ENCODE measurements at places on chromosomes 1 and 21. TPM values are rescaled to one million over a fixed set of nuclear protein-coding genes. Genes with fewer than 3 reads are reported as not detected.

GRCh38 chr21:45128613-45129188 is 54.3 kb downstream of the ADARB1 start:
- DNase-seq: peak; percentile 80

Gene LCE3E
- not detected for total RNA-seq

Gene RAB3B
- 29.6 TPM for total RNA-seq

GRCh38 chr1:14516974-14517840 is 81.3 kb upstream of the KAZN start:
- no peak for DNase-seq

DNA sequence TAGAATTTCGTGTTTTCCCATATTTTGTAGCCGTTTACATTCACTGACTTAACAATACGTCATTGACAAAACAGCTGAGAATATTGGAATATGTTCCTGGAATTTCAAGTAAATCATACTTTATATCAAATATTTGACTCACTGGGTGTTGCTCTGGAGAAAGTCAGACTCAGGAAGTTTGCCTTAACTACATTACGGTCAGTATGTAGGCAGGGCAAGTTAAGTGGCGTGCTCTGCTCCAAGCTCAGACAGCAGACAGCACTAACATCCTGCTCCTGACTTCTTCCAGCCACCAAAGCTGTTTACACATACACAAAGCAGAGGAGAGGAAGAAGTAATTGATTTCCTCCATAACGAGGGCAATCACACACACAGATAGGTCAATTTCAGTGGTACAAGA is 414.6 kb downstream of the LRRIQ3 start:
- DNase-seq: no peak

- no peak for DNase-seq
Observed at GRCh38 chr1:101733340-101733739, 263.4 kb downstream of the OLFM3 start.

- no peak for DNase-seq
Observed at GRCh38 chr1:175287849-175288248, 95.3 kb upstream of the KIAA0040 start.

Gene C1orf141
- total RNA-seq: not detected

Gene TRIM45
- 12.7 TPM for total RNA-seq

Gene FCER1A
- total RNA-seq: not detected

DNA sequence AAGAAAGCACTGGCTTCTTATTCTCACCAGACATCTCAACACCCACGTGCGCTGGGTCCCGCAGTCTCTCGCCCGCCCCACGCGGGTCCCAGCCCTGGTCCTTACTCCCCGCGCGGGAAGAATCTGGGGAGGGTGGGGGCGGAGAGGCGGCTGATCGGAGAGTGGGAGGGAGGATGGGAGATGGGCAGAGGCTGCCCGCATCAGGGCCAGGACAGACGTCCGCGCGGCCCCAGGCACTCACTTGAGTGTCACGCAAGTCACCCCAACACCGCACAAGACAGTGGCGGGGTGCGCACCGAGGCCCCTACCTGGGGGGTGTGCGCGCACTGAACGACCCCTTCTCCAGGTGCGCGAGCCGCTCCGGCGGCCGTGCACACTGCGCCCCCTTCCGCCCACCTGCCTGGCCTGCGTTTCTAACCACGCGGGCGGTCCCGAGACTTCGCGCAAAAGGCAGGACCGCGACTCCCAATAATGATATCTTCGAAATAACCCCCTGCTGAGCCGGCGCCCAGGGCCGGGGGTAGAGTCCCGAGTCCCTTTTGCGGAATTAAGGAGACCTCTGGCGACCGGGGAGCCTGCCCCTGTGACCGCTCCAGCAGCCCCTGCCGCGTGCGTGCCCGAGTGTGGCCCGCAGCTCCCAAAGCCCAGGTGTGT is 6.0 kb upstream of the SIM2 start:
- DNase-seq: peak; percentile 89

DNA sequence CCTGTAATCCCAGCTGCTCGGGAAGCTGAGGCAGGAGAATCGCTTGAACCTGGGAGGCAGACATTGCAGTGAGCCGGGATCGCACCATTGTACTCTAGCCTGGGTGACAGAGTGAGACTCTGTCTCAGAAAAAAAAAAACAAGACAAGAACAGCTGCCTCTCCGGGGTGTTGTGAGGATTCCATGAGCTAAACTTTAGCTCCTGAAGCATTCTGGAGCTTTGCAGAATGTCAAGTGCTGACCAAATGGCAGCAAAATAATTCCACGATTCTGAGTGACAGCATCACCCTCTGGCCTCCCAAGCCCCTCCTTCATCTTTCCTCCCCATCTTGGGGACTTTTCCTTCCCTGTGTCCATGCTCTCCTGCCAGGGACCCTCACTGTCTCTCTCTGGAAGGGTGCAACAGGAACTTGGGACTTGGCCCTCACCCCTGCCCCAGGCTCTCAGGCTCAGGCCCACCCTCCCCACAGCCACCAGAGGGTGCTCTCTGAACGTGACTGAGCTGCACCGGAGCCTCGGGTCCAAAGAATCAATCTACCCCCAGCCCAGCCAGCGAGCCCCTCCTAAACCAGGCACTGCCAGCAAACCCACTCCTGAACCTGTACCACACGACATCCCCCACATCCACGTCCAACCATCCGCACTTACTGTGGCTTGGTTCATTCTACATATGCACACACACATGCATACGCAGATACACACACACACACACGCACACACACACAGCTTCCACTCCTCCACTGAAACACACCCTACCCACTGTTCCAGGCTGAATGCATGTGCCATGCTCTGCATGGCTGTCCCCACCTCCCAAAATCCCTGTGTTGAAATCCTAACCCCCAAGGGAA is 45.7 kb downstream of the ACOT7 start:
- DNase-seq: peak; percentile 91

- no peak for DNase-seq
Observed at GRCh38 chr1:65063025-65063424, 85.0 kb upstream of the AK4 start.

Gene CRNN
- total RNA-seq: not detected

DNA sequence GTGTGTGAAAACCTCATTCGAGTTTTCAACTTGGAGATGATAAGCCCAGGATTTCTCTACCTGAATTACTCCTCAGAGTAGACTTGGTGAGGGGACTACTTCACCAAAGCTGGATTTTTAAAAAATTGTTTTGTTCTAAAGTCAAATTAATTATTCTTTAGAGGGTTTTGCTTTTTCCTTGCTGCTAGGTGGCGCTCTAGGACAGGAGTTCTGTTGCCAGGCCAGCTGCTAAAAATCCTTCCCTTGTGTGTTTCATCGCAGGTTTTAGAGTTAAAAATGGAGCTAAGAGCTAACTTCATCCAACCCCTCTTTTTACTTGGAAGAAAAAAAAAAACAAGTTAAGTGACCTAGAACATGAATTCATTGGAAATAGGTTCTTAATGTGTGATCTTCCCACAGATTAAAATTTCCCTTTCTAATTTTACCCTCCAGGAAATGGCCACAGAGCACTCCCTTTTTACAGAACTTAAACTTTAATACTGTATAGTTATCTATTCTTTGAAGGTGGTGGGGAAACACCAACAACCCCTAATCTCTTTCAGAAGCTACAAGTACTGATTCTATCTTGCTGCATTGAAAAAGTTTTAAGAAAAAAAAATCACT is 36.7 kb upstream of the FAM163A start:
- DNase-seq: peak; percentile 60

- peak; percentile 92 for DNase-seq
Observed at GRCh38 chr1:62687903-62688686, at the start of gene DOCK7. Gene DOCK7, minus strand, starts transcription at chr1:62688386. Its CDS starts 122 bp downstream, at chr1:62688264.

Gene VANGL2
- total RNA-seq: 32.7 TPM

- no peak for DNase-seq
Observed at GRCh38 chr21:16583556-16583955, 853.8 kb downstream of the USP25 start.

GRCh38 chr1:90104941-90105538 is 110.1 kb downstream of the ZNF326 start:
- no peak for DNase-seq

DNA sequence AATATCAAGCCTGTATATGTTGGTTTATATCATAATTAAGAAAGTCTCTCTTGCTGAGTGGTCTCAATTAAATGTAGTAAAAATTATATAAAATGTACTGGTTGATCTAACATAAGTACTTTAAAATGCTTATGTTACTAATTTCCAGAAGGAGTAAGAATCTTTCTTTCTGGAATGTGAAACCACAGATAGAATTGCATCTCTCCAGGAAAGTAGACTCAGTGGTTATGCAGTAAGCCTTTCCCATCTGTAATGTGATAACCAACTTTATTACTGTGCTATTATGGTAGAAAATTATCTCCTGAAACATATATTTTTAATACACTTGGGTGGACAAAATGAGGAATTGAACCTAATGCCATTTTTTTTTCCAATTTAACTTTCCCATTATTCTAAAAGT is 8.9 kb upstream of the RALGPS2 start:
- DNase-seq: no peak

Gene DIRAS3
- total RNA-seq: 0.10 TPM

DNA sequence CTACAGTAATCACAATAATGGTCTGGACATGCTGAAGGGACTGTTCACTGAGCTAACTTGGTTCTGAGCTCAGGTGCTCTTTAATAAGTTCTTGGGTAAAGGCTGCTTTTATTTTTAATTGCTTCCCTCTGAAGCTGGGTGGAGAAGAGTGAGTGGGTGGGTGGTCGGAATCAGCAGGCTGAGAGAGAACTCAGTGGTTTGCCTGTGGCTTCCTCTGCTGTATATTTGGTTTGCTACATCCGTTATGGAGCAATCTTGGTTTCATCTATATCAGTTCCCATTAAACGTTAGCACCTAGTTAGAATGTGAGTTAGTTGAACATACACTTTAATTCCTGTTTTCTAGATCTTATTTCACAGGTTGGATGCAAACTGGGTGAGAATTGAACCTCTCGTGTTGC is 23.3 kb downstream of the CNIH4 start:
- no peak for DNase-seq

Gene ITPKB
- total RNA-seq: 15.3 TPM

Gene SGIP1
- not detected for total RNA-seq

Measured in H7 (cell line).